ENCODE measurements at places on chromosomes 3 and 15. TPM values are rescaled to one million over a fixed set of nuclear protein-coding genes. Genes with fewer than 3 reads are reported as not detected.

TXNRD3 gene
- polyA plus RNA-seq = 15.3 TPM

UBE3A gene
- 89.8 TPM for polyA plus RNA-seq

GOLGA8G gene
- polyA plus RNA-seq = 0.08 TPM

LRRC49 gene
- polyA plus RNA-seq = 14.9 TPM

INSYN1 gene
- 11.1 TPM for polyA plus RNA-seq
